ENCODE measurements at places on chromosomes 13 and 19.
A peak's percentile ranks its signal among the peaks of the same experiment; 100 is the strongest.

DNA sequence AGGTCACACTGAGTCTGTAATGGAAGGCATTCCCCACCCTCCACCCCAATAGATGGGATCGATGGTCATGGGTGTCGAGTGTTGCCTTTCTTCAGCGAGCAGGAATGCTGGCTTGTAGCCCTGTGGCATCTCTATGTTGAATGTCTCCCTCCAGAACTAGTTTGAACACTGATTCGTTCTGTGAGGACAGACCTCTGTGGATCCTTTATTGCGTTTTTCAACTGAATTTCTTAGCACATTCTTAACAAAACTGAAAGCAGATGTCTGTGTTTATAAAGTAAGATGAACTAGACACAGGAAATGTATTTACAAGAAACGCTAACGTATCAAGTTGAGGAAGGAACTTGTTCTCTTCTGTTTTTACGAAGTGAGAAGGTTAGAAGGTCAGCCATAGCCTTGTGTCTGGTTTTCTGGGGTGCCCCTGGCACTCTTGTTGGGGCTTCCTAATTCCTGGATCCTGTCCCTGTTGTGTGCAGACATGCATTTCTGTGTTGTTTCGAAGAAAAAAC is 36.8 kb upstream of the TM9SF2 start:
- no peaks in the 10 kb centered on the region for H3K4me1 ChIP-seq
- no peaks in the 10 kb centered on the region for H3K27me3 ChIP-seq
- H3K36me3 ChIP-seq: no peaks in the 10 kb centered on the region
- DNase-seq: no peak
- H3K4me3 ChIP-seq: no peak overlapping the region

GRCh38 chr13:65844266-65844841 is 1385.8 kb downstream of the PCDH9 start:
- H3K4me1 ChIP-seq: no peaks in the 10 kb centered on the region
- H3K27ac ChIP-seq: no peak overlapping the region
- H3K36me3 ChIP-seq: no peaks in the 10 kb centered on the region
- H3K27me3 ChIP-seq: no peaks in the 10 kb centered on the region
- no peak for DNase-seq

GRCh38 chr13:49585220-49586157 is at the start of gene RCBTB1:
TSS of gene RCBTB1 (minus strand) at chr13:49585558. CDS start at chr13:49567279, 18,279 bp downstream.
- H3K27me3 ChIP-seq: no peaks in the 10 kb centered on the region
- peaks cover 7% of the 10 kb centered on the region for H3K4me1 ChIP-seq
- peak within 1 kb of the TSS; percentile 77 for H3K4me3 ChIP-seq
- peak within 1 kb of the TSS; percentile 85 for H3K27ac ChIP-seq
- DNase-seq: peak; percentile 73

DNA sequence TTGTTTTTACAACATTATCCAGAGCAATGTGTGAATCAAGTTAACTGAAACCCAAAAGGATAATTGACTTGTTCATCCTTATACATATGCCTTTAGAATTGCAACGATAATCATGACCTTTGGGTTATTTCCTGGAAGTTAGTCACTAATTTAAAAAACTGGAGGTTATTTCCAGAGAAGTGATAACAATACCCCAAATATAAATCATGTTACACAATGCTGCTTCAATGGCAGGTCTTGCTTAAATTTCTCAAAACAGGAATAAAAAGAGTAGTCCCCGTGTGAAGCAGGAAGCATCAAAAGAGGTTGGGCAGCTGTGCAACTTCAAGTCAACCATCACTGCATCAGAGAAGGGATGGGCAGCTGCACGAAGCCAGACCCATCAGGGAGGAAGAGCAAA is 134.4 kb downstream of the EFNB2 start:
- no peak overlapping the region for H3K4me3 ChIP-seq
- H3K27ac ChIP-seq: no peak overlapping the region
- H3K27me3 ChIP-seq: no peaks in the 10 kb centered on the region
- H3K4me1 ChIP-seq: no peaks in the 10 kb centered on the region
- DNase-seq: no peak
- no peaks in the 10 kb centered on the region for H3K36me3 ChIP-seq

DNA sequence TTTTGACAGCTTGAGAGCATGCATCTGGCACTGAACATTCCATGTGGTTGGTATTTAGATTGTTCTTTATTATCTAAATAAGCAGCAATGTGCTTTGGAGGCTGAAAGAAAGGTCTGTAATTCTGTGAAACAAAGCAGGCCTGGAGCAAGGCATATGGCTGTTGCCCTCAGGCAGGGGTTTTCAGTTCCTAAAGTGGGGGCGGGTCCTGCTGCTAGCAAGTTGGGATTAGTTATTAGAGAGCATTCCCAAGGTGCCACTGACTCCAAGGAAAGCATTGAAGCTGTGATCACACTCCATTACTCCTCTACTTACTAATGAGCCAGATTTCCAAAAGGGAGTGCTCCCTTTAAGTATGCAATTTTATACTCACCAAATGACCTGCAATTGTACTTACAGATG is 432.2 kb downstream of the OLFM4 start:
- H3K4me1 ChIP-seq: no peaks in the 10 kb centered on the region
- no peak overlapping the region for H3K4me3 ChIP-seq
- no peaks in the 10 kb centered on the region for H3K36me3 ChIP-seq
- H3K27ac ChIP-seq: no peak overlapping the region
- H3K27me3 ChIP-seq: no peaks in the 10 kb centered on the region

DNA sequence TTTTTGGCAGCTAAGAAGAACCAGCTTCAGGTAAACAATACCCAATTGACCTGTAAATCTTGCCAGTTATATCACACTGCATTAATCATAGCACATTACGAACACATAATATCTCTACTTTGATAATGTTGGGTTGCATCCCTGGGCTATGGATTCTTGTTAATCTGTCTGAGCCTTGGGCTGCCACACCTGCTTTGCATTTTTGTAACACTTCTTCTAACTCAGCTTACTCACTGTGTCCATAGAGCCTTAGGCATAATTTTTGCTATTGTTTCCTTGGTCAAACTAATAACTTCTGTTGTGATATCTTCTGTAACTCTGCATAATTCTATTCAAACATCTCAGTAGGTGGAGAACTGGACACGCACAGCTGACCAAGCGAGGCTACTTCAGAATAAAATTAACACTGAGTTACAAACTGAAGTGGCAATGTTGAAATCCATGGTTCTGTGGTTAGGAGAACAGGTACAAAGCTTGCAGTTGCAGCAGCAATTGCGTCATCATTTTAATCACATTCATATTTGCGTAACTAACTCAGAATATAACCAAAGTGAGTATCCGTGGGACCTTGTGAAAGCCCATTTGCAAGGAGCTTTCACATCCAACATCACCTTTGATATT is 6.4 kb downstream of the ZNF350 start:
- peaks cover 9% of the 10 kb centered on the region for H3K4me1 ChIP-seq
- no peaks in the 10 kb centered on the region for H3K27me3 ChIP-seq
- H3K36me3 ChIP-seq: no peaks in the 10 kb centered on the region
- H3K4me3 ChIP-seq: no peak overlapping the region
- DNase-seq: no peak

DNA sequence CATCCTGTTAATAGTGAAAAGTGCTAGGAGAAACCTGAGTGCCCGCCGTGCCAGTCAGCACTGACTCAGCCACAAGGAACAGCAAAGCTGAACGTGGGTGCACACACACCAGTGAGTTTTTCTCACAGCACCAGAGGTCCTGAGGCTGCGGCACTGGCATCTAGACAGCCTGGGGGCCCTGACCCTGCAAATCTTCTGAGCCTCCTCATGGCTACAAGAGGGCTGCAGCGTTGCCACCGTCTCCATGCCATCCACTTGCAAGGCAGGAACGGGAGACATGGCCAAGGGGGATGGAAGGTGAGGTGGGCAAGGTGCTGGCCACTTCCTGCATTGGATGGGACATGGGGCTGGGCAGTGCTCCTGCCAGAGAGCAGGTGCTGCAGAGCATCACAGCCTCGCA is 211.2 kb upstream of the SOX1 start:
- no peaks in the 10 kb centered on the region for H3K27me3 ChIP-seq
- no peaks in the 10 kb centered on the region for H3K36me3 ChIP-seq
- H3K27ac ChIP-seq: no peak overlapping the region
- no peak for DNase-seq
- H3K4me1 ChIP-seq: no peaks in the 10 kb centered on the region
- no peak overlapping the region for H3K4me3 ChIP-seq

- H3K27me3 ChIP-seq: no peaks in the 10 kb centered on the region
- no peak for DNase-seq
- H3K27ac ChIP-seq: no peak overlapping the region
- H3K36me3 ChIP-seq: no peaks in the 10 kb centered on the region
- H3K4me3 ChIP-seq: no peak overlapping the region
Observed at GRCh38 chr13:113791226-113791625, 32.2 kb downstream of the TMEM255B start.

DNA sequence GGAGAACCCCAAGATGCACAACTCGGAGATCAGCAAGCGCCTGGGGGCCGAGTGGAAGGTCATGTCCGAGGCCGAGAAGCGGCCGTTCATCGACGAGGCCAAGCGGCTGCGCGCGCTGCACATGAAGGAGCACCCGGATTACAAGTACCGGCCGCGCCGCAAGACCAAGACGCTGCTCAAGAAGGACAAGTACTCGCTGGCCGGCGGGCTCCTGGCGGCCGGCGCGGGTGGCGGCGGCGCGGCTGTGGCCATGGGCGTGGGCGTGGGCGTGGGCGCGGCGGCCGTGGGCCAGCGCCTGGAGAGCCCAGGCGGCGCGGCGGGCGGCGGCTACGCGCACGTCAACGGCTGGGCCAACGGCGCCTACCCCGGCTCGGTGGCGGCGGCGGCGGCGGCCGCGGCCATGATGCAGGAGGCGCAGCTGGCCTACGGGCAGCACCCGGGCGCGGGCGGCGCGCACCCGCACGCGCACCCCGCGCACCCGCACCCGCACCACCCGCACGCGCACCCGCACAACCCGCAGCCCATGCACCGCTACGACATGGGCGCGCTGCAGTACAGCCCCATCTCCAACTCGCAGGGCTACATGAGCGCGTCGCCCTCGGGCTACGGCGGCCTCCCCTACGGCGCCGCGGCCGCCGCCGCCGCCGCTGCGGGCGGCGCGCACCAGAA is 1.1 kb downstream of the SOX1 start:
- DNase-seq: no peak
- H3K27ac ChIP-seq: no peak overlapping the region

DNA sequence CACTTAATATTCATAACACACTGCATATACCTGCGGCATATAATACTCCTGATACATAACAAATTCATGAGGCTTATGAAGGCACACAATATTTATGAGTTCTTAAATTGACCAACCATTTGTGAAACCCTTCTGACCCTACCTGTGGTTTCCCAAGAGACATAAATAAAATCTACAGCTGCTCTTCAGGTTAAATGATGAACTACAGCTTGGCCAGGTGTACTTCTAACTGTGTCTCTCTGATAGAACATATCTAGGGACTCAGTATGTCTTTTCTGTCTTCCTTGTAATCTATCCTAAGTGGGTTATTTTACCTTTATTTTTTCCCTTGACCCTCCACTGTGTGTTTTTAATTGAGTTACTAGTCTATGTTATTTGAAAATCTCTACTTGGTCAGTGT is 189.9 kb upstream of the UFM1 start:
- DNase-seq: no peak
- no peaks in the 10 kb centered on the region for H3K36me3 ChIP-seq
- no peaks in the 10 kb centered on the region for H3K4me1 ChIP-seq

- H3K4me1 ChIP-seq: no peaks in the 10 kb centered on the region
- no peak overlapping the region for H3K27ac ChIP-seq
- no peak for DNase-seq
- H3K27me3 ChIP-seq: no peaks in the 10 kb centered on the region
Observed at GRCh38 chr19:44142059-44142433, 692 bp downstream of the ZNF234 start.
